GDM1 (cell line): ENCODE measurements at places on chromosomes 6 and 20.

DNA sequence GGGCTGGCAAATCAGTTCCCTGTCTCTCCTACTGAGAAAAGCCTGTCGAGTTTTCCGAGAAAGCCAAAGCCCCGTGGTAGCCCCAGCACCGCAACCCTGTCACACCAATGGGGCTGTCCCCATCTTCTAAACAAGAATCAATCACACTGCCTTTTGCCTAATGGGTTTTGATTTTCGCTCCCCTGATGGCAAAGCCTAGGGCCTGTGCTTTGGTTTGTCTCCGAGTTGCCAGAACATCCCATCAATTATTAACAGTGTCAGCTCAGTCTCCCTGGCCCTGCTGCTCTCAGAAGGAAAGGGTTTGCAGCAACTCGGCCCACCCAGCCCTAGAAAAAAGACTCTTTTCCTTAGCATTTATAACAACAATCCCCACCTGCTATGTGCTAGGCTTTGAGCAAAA is 4.2 kb downstream of the KCNB1 start:
- DNase-seq, result no peak

- DNase-seq, result no peak
These were observed 17.4 kb upstream of the HM13 start for GRCh38 chr20:31496761-31497295.

DNA sequence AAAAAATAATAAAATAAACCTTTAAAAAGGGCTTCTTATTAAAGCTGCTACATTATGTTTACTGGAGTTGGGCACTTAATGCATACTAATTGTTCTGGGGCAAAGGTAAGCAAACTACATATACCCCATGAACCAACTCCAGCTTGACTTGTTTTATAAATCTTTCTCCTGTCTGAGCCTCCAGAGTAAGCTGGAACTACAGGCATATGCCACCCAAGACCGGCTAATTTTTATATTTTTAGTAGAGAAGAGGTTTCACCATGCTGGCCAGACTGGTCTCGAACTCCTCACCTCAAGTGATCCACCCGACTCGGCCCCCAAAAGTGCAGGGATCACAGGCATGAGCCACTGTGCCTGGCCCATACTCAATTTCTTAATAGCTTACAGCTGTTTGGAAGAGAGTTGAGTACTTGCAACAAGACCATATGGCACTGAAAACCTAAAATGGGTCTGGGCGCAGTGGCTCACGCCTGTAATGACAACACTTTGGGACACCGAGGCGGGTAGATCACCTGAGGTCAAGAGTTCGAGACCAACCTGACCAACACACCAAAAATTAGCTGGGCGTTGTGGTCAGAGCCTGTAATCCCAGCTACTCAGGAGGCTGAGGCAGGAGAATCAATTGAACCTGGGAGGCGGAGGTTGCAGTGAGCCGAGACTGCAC is 19.9 kb downstream of the ROMO1 start:
- no peak for DNase-seq

DNA sequence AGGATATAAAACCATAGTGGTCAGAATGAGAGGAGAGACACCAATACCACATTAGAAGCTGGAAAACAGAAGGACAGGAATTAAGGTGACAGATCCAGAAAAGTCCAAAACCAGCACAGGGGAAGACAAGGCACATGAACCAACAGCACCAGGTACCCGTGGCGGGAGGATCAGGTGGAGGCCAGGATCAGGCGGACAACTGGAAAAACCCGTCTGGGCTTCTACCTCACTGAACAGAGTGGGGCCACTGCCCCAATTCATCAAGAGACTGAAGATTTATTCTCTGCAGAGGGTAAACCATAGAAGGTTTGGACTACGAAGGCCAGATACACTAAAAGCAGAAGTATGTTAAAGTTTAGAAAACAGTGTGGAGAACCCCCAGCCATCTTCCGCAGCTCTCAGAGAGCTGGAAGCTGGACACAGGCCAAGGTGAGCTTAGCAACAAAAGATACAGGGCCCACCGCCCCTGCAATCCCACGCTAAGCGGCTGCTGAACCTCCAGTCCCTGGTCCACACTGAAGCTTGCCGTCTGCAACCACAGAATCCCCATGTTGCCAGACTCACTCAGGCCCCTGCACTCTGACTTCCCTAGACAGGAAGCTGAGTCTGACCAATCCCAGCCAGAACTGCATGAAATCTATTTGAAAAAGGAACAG is 29.9 kb downstream of the ABHD12 start:
- DNase-seq, result peak; percentile 57

GRCh38 chr20:45061244-45061643 is 39.7 kb downstream of the KCNS1 start:
- DNase-seq, result no peak

DNA sequence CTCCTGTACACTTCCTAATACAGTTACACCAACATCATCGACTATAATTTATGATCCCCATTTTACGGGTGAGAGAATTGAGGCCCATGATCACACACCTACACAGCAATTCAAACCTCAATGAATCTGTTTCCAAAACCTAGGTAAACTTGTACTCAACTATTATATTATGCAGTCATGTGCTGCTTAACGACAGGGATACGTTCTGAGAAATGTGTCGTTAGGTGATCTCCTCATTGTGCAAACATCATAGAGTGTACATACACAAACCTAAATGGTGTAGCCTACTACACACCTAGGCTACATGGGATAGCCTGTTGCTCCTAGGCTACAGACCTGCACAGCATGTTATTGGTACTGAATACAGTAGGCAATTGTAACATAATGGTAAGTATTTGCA is 385.6 kb downstream of the ARHGAP18 start:
- no peak for DNase-seq

DNA sequence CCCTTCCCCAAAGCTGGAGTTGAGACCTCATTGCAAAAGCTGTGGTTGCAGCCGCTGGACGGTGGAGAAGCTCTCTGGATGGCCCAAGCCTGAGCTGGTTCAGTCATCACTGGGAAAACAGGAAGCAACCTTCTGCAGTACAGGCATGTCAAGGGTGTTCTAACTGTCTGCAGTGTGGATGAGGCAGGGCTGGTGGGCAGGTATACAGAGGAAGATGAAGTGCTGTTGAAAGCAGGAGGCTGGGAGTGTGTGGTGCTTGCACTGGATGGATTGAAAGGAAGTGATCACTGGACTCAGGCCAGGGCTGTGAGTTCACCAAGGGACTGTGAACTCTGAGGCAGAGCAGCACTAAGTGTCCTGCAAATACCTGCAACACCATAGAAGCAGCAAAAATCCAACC is 89.0 kb upstream of the NOX3 start:
- no peak for DNase-seq

DNA sequence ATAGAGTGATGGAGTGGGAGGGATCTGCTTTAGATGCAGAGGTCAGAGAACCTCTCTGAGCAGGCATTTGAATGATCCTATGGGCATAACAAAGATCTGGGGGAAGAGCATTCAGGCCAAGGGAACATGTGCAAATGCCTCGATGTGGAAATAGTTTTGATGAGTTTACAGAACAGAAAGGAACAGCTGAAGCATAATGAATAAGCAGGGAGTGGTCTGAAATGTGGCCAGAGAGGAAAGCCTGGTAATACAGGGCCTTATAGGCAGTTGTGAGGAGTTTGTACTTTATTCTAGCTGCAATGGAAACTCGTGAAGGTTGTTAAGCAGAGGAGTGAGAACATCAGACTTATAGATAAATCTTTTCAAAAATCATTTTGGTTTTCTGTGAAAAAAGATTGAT is 33.0 kb upstream of the ME1 start:
- no peak for DNase-seq

- no peak for DNase-seq
These were observed 127.9 kb upstream of the BACH2 start for GRCh38 chr6:90424580-90424979.

- peak; percentile 38 for DNase-seq
These were observed 789 bp downstream of the CCND3 start for GRCh38 chr6:41940759-41941279.

DNA sequence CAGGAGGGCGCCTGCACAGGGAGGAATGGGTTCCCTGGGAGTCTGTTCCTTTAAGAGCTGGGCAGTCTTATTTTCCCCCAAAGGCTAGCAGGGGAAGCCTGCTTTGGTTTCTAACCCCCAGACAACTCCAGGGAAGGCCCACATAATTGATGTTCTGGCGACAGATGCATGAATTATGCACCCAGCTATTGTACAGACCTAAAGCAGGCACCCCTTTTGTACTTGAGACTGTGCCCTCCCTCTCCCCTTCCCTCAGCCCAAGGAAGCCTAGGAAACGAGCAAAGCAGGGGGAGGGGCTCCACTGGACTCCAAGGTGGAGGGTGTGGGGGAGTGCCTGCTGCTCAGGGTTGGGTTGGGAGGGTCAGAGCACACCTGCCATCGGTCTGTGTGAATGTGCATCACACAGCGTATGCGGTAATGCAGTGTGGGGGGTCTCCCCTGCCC is 102.1 kb downstream of the KCNB1 start:
- DNase-seq, result no peak

- DNase-seq, result no peak
These were observed 187.8 kb upstream of the PRDM1 start for GRCh38 chr6:105898286-105898685.

GRCh38 chr6:31643818-31644454 is 8.5 kb downstream of the BAG6 start:
- no peak for DNase-seq

- no peak for DNase-seq
These were observed 176.9 kb upstream of the GGTLC1 start for GRCh38 chr20:24165301-24166122.

DNA sequence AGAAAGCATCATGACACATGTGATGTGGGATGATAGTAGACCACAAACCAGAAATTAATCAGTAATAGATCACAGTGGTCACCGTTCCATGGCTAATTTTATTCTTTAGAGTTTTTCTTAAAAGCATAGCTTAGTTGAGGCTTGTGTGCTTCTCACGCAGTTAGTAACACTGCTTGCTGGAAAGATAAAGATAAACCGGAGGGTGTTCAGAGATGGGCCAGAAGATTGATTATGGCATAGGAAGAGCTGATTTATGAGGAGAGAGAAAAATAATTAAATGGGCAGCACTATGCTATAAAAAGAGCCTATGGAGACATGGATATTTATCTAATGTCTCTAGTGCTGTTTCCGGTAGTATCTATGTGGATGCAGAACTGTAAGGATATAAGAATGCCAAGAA is 173.6 kb downstream of the MMS22L start:
- no peak for DNase-seq

GRCh38 chr20:63280929-63281545 is 8.4 kb downstream of the ARFGAP1 start:
- DNase-seq, result no peak

DNA sequence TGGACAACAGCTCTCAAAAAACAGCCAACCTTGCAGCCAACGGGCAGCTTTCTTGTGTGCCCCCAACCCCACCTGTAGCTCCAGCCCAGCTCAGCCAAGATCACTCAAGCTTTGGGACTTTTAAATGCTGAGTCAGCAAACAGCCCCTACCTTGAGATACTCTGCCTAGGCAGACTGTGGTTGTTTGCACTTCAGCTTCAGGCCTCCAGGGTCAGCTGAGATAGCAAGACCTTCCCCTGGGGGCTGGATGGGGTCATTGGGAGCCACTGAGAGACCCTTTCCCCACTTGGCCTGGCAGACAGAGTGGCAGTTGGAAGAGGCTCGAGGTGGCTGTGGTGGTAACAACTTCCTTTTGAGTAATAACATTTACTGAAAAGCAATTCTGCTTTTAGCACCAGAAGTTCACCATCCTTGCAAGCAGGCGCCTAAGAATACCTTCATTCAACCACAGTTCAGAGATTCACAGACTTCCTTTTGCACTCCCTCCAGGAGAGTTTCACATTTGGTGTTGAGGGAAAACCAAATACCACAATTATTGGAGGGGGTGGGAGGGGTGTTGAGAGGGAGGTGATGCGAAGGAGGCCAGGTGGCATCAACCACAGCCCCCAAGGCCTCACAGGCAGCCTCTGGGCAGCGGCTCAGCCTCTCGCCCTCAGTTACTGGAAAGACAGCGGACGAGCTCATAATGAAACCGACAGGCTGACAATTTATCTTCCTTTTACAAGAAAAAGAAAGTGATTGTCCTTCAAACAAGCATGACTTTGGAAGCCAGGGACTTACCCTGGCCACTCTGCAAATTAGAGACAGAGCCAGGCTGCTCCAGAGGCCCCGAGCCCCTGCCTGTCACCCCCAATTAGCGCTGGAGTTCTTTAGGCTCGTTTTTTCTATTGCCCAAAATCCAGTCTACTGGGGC is 148.1 kb downstream of the CEBPB start:
- DNase-seq, result peak; percentile 84

GRCh38 chr6:36034441-36034840 is 6.8 kb downstream of the MAPK14 start:
- no peak for DNase-seq

GRCh38 chr6:27547157-27548075 is 74.5 kb upstream of the ZNF184 start:
- DNase-seq, result no peak

GRCh38 chr6:6570929-6571671 is 17.4 kb upstream of the LY86 start:
- DNase-seq, result no peak

- no peak for DNase-seq
These were observed 8.8 kb upstream of the MUC21 start for GRCh38 chr6:30974490-30975252.

- DNase-seq, result no peak
These were observed 204.2 kb downstream of the GRIK2 start for GRCh38 chr6:101597693-101598092.

DNA sequence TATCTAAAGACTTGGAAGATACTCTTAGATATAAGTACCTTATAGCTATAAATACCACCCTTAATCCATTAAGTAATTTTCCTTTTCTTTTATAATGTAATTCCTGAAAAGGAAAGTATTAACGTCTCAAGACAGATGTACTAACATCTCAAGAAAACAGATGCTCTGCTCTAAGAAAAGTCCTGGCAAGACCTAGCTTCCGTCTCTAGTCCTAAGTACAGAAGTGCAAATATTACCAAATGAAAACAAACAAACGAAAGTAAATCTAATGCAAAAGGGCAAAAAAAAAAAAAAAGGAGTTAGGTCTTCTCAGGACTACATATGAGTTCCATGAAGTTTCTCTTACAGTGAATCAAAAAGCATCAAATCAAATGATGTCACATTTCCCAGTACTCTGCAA is 106.8 kb upstream of the PDE10A start:
- DNase-seq, result no peak

DNA sequence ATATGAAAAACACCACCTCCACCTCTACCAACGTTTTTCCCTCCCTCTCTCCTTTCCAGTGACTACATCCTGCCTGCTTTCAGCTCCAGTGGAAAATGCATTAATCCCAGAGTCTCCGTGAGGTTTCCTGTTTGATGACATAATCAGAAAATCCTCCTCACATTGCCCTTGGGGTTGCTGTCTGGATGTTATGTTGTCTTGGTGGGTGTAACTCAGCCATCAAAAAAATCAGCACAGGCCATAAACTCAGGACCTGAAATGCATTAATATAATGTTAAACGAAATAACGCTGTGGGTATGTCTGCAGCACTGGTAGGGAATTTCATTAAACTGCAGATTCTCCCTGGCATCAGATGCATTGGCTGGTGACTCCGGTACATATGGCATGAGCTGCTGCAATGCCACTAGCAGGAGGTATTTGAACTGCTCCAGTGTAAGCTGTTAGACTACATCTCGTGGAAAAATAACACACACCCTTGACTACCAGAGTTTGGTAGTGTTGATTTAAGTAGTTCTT is 297.8 kb downstream of the PRL start:
- no peak for DNase-seq

GRCh38 chr20:926670-927069 is 10.5 kb upstream of the ANGPT4 start:
- DNase-seq, result no peak
